ENCODE measurements at places on chromosomes 6 and 20.

- no peak for DNase-seq
These were observed 28.1 kb downstream of the SPDEF start for GRCh38 chr6:34527751-34528670.

- DNase-seq: no peak
These were observed 123.0 kb downstream of the SLC16A10 start for GRCh38 chr6:111210194-111210728.

- no peak for DNase-seq
These were observed 57.7 kb downstream of the FAM229B start for GRCh38 chr6:112145080-112145573.

DNA sequence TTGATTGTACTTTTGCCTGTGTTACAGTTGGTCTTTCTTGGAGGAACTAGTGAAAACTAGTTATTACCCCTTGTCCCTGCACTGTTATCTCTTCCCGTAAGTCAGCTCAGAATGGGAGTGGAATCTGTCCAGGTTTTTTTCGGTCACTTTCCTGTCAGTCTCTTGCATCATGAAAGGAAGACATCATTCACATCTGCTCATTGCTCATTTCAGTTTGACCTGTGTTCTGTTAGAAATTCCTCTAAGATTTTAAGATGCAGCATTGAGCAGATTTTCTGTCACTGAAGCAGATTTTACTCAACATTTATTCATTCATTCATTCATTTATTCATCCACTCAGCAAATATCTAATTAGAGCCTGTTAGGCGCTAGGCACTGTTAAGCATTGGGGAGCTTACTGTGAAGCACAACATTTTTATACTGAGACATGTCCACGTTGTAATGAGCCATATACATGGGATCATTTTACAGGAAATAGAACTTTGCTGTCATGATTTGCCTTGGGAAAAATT is 33.1 kb upstream of the HINT3 start:
- no peak for DNase-seq

DNA sequence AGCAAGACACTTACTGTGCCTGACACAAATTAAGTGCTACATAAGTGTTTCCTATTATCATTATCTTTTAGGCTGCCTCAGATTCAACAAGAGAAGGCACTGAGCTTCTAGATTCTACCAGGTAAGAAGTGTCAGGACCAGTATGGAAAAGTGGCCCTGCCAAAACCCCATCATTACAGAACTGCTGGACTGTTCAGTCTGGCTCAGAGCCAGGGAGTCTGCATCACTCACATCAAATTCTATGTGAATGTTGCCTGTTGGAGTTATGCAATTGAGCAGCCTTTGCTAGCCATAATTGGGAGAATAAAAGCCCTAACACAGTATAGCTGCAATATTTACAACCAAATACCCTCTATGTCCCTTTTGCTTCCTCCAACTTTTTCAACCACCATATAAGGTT is 70.9 kb downstream of the ATG5 start:
- DNase-seq: no peak

DNA sequence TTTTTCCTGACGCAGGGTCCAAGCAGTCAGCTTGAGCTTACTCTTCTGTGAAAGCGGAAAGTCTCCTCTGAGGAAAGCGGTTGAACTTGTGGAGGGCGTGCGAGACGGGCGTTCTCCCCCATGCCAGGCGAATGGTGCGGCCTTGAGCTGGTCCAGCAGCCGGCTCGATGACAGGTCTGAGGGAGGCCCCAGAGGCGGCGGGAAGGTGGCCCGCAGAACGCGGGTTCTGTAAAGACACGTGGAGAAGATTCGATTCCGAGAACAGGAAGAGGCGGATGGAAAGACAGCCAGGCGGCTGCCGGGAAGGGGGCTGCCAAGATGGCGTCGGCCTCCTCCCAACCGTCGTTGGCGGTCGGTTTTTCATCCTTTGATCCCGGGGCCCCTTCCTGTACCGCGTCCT is 75.6 kb upstream of the TXNDC5 start:
- no peak for DNase-seq

- no peak for DNase-seq
These were observed 10.0 kb upstream of the PRDM1 start for GRCh38 chr6:106076139-106076538.

DNA sequence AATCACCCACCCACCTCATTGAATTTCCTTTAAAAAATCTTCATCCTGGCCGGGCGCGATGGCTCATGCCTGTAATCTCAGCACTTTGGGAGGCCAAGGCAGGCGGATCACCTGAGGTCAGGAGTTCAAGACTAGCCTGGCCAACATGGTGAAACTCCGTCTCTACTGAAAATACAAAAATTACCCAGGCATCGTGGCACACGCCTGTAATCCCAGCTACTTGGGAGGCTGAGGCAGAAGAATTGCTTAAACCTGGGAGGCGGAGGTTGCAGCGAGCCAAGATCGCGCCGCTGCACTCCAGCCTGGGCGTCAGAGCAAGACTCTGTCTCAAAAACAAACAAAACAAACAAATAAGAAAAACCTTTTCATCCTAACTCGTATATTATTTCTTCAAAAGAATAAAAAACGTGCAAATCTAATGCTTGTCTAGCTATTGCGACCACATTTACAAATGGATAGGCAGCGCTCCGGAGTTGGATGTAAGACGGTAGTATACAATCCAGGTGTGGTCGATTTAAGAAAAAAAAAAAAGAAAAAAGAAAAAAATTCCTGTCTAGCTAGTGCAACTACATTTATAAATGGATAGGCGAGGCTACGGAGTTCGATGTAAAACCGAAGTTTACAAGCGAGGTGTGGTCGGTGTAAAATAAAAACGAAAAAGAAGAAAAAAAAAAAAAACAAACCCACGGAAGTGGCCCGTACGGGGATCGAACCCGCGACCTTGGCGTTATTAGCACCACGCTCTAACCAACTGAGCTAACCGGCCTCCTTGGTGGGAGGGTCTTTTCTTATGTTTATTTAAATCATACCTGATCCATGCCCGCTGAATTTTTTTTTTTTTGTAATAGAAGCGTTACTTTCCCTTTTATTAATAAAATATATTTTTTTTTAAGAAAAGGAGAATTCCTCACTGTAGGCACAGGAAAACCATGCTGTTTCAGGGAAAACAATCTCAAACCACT is 70.7 kb upstream of the PRSS16 start:
- peak; percentile 37 for DNase-seq

DNA sequence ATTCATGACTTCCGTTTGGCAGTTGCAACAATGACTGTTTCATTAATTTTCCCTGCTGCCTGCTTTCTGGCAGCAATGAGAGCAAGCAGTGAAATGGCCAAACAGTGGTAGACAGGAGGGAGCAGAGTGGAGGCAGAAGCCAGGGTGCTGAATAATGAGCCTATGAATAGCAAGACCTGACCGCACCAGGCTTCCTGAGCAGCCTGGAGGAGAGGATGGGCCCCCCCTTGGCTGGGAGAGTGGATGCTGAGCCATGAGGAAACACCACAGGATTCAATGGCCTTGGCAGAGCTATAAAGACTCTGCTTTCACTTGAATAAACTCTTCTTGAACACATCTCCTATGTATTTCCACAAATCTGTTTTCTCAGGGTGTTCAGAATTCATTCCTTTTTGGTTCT is 68.1 kb upstream of the SNRPB2 start:
- DNase-seq: no peak
